Immature natural killer cell (primary cell): ENCODE measurements at places on chromosomes 1 and 21. TPM values are rescaled to one million over a fixed set of nuclear protein-coding genes. Genes with fewer than 3 reads are reported as not detected.

Gene FAM167B
- 0.53 TPM for polyA plus RNA-seq

DNA sequence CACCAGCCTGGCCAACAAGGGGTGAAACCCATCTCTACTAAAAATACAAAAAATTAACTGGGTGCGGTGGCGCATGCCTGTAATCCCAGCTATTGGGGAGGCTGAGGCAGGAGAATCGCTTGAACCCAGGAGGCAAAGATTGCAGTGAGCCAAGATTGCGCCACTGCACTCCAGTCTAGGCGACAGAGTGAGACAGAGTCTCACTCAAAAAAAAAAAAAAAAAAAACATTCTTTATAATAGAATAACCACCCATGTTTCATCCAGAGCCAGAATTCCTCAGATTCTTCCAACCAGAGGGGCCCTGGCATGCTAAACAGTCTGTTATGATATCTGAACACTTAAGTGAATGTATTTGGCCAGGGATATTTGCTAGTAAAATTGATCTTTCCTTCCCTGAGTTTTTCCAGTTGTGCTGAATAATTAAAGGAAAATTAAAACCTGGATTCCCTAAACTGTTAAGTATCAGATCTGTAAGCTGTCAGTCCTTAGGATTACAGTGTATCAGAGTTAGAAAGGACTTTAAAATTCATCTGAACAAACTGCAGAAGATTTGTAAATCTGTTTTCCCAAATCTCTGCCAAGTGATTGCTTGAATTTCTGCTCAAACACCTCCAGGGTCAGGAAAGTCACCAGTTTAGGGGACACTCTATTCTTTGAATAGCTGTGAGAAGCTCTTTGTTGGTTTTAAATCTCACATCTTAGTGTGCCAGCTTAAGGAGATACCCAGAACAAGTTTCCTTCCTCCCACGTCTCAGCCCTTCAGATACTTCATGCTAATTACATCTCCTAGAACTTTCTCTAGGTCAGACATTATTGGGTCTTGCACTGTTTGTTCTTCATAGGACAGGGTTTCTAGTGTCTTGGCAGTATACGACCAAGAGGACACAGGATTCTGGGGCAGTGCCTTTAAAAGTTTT, 84.6 kb upstream of the BMP8A start:
- DNase-seq = no peak

Gene IL19
- not detected for polyA plus RNA-seq

Gene VWA5B1
- polyA plus RNA-seq = not detected

GRCh38 chr1:18407166-18408045, 73.3 kb upstream of the KLHDC7A start:
- no peak for DNase-seq

DNA sequence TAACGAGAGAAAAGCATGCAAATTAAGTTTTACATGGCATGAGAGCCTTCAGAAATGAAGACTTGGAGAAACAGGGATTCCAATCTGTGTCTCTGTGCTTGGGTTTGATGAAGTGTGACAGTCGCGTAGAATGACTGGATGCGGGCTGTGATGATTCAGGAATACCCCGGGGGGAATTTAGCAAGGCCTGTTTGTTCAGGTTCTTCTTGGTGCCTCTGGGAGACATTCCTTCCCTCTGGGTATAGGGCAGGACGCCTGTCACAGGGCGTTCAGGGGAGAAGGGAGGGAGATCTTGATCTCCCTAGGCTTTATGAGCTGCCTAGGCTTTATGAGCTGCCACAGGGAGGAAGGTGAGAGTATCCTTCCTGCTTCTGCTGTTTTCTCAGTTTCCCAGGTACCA, 36.6 kb downstream of the DOP1B start:
- DNase-seq = no peak

Gene LHX8
- not detected for polyA plus RNA-seq

Gene HIVEP3
- polyA plus RNA-seq = 9.8 TPM

- DNase-seq = no peak
Measured at GRCh38 chr1:162145966-162146696, 76.6 kb downstream of the NOS1AP start.

Gene KRTAP13-2
- not detected for polyA plus RNA-seq

GRCh38 chr1:77415579-77415978, 133.8 kb downstream of the AK5 start:
- DNase-seq = no peak

GRCh38 chr1:70227439-70227838, 6.3 kb downstream of the SRSF11 start:
- peak; percentile 21 for DNase-seq

- no peak for DNase-seq
Measured at GRCh38 chr1:44810101-44810761, 1.9 kb downstream of the BTBD19 start.

DNA sequence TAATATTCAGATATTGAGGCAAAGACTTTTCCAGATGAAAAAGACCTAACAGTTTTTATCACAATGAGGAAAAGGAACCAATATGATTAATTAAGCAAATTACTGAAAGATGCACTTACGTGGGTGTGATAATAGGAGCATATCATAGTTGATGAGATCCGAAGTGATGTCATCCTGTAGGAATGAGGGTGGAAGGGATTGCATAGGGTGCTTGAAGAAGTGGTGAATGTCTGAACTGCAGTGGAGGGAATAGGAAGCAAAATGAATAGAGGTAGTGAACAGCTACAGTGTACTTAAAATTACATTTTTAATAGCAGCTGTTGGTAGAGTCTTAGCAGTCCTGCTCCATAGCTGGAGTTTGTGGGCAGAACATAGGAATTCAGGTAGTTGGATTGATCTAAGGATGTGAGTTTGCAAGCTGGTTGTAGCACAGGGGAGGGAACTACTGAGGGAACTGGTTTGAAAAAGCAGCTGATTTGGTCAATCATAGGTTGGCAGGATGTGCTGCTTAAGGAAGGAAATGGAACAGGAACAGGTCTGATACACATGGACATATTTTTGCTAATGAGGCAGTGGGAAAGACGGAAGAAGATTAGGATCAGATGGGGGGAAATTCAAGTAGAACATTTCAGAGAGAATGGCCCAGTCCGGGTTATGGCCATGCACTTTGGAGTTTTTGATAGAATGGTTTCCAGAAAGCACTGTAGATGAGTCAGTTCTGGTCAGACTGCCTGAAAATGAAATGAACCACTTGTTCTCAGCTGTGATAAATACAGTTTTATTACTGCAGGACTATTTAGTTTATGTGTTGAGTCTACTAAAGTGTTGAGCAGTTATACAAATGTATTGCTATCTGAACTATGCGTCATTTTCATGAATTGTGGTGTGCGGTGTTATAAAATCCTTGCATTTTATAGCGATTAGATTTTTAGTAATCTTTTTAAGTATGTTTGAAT, 155.8 kb downstream of the RYR2 start:
- no peak for DNase-seq

- DNase-seq = no peak
Measured at GRCh38 chr1:160702100-160702499, 9.5 kb downstream of the CD48 start.

DNA sequence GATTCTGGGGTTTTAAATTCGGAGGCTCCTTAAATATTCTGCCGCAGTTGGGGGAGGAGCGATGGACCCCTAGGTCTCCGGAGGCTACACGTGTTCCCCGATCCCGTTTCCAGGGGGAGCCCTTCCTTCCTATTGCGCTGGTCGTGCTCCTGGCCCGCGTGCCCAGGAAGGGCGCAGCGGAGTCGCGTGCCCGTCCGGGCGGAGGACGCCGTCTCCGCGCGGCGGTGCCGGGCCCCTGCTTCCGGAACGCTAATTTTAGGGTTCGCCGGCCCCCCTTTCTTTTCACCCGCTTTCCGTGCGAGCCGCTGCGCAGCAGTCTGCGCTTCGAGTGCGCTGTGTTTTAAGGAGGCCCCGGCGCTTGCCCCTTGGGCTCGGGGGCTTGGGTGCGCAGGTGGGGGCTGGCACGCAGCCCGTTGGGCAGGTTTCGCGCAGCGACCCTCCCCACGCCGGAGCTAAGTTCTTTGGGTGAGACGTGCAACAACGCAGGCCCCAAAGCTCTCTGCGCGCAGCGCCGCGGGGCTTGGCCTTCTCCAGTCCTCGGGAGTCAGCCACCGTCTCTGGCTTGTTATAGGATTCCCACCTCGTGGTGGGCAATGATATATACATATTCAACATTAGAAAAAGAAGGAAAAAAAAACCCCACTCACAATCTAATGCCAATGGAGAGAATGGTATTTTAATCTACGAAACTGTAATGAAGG, 43.5 kb upstream of the DNAJC6 start:
- DNase-seq = no peak

Gene DENND2C
- polyA plus RNA-seq = 0.54 TPM

- DNase-seq = no peak
Measured at GRCh38 chr21:33377221-33377920, 25.8 kb upstream of the IFNGR2 start.

GRCh38 chr1:202105571-202106339, 17.0 kb upstream of the GPR37L1 start:
- DNase-seq = no peak

DNA sequence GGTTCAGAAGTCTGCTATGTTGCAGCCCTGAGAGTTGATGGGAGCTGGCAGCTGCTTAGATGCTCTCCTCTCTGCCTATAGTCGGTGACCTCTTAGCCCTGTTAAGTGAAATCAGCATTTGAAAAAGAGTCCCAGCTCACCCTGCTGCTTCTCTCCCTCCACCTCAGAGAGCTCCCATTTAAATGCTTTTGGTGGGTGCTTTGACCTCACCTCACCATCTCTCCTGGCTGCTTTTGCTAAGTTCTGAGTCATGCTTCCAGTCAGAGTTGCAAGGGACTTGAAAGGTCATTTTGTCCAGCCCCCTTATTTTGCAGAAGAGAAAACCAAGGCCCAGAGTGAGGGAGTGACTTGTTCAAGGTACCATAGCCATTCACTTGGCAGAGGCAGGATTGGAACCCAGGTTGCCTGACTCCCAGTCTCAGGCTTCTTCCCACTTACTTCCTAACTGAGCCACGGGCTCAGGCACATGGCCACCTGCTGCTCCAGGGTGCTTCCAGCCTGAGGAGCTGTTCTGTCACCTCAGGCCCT, 3.3 kb downstream of the MAPKAPK2 start:
- no peak for DNase-seq

GRCh38 chr1:84973498-84974334, 23.2 kb downstream of the MCOLN2 start:
- DNase-seq = no peak

DNA sequence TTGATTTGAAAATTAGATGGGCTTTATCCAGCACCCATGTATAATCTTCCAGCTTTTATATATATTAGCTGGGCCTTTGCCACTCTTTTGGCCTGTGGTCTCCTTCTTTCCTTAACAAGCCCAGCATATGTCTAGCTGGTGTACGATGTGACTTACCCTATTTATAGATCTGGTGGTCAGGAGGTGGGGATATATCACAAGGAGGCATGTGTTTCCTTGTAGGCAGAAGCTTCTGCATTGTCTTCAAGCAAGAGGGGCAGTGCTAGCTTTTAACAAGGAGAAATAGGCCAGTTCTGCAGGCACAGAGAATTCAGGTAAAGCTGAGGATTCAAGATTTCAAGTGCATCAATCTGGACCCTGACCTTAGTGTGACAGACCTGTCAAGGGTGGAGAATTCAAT, 38.0 kb upstream of the DNASE2B start:
- no peak for DNase-seq

Gene THRAP3
- polyA plus RNA-seq = 103 TPM

DNA sequence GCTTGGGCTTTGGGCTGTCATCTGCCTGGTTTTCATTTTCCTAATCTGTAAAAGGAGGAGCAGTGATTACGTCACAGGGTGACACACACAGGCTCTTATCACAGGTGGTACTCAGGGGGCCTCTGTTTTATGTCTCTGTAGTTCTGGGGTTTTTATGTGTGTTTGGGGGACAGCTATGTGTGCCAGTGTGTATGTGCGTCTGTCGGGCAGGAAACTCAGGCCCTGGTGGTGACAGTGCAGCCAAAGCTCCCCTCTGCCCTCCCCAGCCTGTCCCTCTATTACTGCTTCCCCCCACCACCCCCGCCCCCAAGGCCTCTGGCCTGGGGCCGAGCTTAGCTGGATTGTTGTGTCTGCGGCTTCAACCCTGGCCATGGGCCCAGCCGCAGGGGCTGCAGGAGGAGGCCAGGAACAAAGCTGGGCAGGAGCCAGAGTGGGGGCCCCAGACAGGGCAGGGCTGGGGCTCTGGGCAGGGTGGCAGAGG, 13.3 kb downstream of the MFAP2 start:
- DNase-seq = no peak

DNA sequence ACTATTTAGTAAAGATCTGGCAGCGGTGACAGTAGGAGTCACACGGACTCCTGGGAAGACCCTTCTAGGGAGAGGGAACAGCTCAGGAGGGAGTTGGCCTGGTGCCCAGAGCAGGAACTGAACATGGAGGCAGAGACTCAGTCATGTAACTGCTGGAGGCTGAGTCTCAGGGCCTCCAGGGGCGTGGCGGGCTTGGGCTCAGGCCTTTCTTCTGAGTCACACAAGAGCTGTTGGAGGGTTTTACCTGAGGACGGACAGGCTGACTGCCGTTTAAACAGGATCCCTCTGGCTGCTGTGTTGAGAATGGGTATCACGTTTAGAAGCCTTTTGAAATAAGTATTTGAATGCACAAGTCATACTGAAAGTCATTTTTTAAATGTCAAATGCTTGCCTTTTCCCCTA, 7.2 kb upstream of the ETS2 start:
- DNase-seq = no peak

Gene BMP8B
- 0.16 TPM for polyA plus RNA-seq

Gene MPZ
- not detected for polyA plus RNA-seq

Gene TMEM240
- not detected for polyA plus RNA-seq

DNA sequence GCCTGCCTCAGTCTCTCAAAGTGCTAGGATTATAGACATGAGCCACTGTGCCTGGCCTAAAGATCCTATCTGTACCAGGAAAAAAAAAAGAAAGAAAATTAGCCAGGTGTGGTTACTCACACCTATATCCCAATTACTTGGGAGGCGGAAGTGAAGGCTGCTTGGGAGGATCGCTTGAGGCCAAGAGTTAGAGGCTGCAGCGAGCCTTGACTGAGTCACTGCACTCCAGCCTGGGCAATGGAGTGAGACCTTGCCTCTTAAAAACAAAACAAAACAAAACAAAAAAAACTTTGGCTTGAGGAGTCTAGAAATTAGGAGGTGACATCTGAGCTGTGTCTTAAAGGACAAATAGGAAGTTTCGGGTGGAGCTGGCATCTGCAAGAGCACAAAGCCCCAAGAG, 38.7 kb upstream of the KIF26B start:
- no peak for DNase-seq

DNA sequence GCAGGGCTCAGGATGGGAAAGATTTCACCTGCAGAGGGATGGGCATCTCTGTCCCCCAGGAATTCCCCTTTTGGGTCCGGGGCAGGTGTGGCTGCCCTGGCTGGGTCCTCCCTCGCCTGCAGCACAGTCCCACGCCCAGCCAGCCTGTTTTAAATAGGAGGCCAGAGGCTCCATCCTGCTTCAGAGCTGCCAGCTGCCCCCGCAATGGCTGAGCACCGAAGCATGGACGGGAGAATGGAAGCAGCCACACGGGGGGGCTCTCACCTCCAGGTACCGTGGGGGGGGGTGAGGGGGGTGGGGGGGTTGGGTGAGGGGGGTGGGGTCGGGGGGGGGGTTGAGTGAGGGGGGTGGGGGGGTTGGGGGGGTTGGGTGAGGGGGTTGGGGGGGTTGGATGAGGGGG, 3.6 kb downstream of the SCNN1D start:
- no peak for DNase-seq

- no peak for DNase-seq
Measured at GRCh38 chr1:53412285-53413174, 46.7 kb upstream of the DMRTB1 start.

Gene CRYBG2
- 1.3 TPM for polyA plus RNA-seq

- no peak for DNase-seq
Measured at GRCh38 chr1:204733289-204733688, 47.8 kb upstream of the LRRN2 start.
